CD4-positive, alpha-beta memory T cell (primary cell): ENCODE measurements at places on chromosomes 11 and 22.

- DNase-seq: no peak
Observed at GRCh38 chr22:31790240-31790639, 36.4 kb downstream of the DEPDC5 start.

DNA sequence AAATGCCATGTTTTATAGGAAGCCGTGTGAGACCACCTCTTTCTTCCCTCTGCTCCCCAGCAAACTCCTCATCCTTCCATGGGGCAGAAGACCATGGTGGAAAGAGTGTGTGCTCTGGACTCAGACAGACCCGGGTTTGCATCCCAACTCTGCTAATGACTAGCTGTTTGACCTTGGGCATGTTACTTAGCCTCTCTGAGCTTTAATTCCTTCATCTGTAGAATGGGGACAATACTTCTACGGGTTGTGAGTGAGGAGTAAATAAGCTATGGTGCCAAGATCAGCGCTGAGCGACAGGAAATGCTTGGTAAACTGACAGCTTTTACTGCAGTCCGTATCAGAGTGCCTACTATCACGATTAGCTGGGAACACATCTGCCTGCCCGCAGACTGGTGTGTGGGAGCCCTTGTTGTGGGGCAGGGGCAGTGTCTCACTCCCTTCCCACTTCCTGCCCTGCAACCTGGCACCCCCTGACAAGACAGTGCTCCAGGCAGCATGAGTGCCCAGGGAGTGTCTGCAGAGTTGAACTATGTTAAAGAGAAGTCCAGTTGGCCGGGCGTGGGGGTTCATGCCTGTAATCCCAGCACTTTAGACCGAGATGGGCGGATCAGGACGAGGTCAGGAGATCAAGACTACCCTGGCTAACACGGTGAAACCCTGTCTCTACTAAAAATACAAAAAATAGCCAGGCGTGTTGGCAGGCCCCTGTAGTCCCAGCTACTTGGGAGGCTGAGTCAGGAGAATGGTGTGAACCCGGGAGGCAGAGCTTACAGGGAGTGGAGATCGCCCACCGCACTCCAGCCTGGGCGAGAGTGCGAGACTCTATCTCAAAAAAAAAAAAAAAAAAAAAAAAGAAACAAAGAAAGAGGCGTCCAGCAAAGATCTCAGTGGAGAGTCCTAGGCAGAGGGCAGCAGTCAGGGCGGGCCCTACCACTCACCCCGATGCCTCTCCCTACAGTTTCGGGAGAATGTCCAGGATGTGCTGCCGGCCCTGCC is 2.2 kb downstream of the SEC14L2 start:
- DNase-seq: no peak

DNA sequence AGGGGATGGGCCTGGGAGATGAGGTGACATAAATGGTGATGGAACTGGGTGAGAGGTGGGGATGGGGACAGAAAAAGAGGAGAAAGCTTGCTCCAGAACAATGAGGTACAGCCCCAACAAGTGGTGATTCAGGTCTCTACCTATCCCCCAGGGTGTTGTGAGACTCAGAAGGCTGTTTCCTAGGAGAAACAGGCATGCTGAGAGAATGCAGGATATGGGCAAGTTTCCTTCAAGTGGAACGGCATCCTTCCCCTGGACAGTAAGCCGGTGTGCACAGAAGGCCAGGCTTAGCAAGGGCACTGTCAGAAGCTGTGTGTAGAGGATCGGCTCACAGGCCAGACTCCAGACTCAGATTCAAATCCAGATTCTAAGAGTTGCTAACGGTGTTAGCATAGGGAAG is 34.1 kb upstream of the CRTAM start:
- no peak for DNase-seq

DNA sequence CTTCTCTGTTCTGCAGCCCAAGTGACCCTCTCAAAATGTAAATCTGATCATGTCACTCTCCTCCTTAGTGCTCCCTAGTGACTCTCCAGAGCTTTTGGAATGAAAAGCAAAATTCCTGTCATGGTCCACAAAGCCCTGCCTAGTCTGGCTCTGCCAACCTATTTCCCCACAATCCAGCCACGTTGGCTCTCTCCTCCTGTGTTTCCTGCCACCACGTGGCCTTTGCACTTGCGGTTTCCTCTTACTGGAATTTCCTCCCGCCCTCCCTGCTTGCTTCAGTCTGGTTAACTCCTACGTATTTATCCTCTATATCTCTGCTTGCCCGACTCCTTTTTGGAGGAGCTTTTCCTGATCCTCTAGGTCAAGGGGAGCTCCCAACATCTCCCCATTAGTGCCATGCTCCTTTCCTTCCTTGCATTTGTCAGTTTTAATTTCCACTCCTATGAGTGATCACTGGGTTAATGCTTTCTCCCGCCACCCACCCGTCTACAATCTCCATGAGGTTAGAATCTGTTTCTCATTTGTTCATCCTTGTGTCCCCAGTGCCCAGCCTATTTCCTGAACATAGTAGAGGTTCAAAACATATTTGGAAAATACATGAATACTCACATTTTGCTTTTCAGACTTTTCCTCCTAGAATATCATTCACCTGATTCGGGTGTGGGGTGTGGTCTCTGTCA is 11.5 kb downstream of the NNMT start:
- DNase-seq: no peak

DNA sequence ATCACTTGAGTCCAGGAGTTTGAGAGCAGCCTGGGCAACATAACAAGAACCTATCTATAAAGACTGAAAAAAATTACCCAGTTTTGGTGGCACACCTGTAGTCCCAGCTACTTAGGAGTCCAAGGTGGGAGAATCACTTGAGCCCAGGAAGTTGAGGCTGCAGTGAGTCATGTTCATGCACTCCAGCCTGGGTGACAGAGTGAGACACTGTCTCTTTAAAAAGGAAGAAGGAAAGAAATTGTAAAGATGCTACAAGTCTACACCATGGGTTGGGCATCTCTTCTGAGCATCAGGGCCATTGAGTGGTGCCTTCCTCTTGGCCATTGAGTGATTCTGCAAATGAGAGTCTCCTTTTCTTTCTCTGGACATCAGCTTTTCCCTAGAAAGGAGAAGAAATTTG is 15.7 kb upstream of the MTMR3 start:
- DNase-seq: no peak

DNA sequence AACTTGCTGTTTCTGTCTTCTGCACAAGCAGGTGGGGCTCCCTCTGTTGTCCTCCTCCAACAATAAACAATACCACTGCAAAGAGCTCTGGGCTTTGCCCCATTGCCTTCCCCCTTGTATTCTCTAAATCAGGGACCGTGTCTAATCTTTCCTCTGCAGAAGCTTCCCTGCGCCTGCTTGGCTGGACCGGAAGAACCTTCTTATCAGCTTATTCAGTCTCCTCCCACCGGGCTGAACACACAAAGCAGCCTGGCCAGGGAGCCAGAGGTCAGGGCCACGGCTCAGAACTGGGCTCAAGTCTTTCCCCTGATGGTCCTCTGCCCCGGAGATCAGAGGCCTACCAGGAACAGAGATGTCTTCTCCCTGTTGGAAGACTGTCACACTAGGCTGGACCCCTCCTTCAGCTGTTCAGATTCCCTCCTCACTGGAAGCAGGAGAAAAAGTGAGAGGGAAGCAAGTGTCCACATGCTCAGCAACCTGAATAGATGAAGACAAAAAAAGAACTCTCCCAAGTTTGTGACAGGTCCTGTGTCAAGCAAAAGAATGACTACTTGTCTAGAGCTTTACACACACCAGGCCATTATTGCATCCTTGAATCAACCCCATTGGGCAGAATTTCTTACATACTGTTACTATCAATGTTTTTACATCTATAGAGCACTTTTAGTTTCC is 63.7 kb downstream of the RAB30 start:
- no peak for DNase-seq

GRCh38 chr11:119895981-119896380 is 167.0 kb upstream of the NECTIN1 start:
- DNase-seq: no peak

DNA sequence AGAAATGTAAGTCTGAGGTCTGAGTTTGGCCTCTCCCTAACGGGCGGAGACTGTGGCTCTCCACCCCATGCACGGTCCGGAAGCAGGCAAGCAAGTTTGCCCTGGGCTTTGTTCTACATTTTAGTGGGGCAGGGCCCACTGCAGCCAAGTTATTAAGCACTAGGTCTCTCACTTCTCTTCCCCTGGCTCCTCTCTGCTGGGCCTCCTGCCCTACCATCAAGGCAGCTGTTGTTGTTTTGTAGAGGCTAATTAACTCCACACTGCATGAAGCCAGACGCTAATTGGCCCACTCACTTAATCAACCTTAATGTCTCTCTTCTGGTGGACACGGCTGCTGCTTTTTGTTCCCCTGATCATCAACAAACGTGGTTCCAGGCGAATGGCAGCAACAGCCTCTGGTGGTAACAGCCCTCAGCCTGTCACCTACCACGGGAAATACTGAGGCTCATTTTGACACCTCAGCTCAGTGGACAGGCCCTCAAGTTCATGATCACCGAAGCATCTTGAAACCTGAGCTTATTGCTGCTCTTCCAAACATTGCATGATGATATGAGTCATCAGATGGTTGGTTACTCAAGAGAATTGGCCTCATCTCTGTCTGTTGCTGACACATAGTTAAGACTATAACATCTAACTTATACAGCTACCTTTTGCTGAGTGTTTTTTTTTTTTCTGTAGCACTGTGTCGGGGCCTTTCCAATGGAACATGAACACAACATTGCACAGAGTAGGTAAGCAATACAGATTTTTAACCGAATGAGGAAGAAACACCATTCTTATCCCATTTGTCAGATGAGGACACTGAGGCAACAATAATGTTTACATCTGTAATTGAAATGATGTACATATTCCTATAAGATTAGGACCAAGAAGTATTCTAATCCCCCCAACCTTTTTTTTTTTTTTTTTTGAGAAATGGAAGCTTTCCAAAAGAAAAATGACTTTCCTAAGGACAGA is 20.8 kb upstream of the LMO2 start:
- no peak for DNase-seq

DNA sequence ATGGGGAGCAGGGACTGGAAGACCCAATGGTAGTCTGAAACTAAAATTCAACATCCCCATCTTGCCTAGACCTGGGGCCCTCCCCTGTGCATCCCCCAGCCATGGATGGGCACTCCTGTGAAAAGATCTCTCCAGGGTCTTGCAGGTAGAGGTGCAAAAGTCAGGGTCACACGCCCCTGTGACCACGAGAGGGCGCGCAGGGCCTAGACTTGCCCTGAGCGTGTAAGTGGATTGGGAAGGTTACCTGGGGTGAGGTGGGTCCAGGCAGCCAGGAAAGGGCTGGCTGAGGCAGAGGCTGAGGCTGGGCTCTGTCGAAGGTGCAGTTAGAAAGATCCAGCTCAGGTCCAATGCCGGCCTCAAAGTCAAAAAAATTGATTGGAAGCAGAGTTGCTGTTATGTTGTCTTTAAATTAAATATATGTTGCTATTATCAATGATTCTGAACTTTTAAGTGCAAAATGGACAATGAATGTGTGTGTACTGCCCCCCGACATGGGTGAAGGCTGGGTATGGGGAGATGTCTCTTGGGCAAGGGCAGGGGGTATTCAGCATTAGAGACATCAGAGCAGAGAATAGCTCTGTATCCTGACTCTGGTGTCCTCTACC is 4.8 kb upstream of the POU2F3 start:
- DNase-seq: peak; percentile 26

DNA sequence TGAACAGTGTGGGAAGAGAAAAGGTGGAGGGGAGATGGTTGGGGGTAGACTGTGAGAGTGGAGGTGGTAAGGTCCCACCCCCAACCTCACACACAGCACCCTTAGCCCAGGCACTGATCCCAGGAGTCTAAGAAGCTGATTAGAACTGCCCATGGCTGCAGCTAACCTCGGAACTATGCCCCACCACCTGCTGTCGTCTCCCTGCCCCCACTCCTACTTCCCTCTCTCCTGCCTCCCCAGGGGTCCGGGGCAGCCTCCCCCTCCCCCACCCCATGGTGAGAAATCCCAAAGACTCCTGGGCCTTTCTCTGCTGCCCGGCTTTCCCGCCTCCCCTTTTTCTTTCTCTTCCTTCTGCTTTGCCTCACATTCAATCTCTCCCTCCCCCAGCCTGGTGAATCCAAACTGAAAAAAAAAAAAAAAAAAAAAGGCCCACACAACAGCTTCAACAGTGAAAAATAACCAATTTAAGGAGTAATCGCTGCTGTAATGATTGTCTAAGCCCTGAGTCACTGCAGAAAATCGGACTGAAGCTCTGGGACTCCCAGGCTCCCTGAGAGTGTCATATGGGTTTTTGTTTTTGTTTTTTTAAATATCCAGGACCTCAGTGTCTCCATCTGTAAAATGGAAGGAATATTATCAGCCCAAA is 9.6 kb upstream of the TP53I11 start:
- no peak for DNase-seq

- no peak for DNase-seq
Observed at GRCh38 chr11:130409594-130410388, 18.6 kb downstream of the ADAMTS8 start.

- no peak for DNase-seq
Observed at GRCh38 chr11:42172441-42172840, 713.0 kb upstream of the LRRC4C start.

DNA sequence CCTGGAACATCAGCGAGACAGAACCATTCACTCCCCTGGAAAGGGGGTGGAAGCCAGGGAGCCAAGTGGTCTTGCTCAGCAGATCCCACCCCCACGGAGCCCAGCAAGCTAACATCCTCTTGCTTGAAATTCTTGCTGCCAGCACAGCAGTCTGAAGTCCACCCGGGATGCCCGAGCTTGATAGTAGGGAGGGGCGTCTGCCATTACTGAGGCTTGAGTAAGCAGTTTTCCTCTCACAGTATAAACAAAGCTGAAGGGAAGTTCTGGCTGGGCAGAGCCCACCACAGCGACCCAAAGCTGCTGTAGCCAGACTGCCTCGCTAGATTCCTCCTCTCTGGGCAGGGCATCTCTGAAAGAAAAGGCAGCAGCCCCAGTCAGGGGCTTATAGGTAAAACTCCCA is 764.8 kb upstream of the LUZP2 start:
- DNase-seq: no peak

DNA sequence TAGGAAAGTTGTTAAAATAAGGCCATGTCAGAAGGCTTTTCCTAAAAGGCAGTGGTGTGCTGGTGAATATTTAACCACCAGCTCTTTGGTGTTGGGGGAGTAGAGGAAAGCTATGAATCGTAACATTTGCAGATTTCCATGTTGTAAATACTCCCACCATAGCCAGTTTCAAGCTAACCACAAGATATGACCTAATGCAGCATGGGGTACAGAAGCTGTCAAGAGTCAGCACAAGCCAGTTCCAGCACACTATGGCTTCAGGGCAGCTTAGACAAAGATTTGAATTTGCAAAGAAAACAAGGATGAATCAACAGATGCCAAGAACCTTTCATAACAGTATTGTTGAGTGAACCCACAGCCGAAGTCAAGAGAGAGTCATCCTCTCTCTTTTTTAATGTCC is 40.0 kb downstream of the COMMD9 start:
- DNase-seq: no peak

GRCh38 chr11:75721852-75722668 is 4.4 kb downstream of the MOGAT2 start:
- DNase-seq: no peak
